CD8-positive, alpha-beta memory T cell (primary cell): ENCODE measurements at places on chromosomes 6 and 20. TPM values are rescaled to one million over a fixed set of nuclear protein-coding genes. Genes with fewer than 3 reads are reported as not detected.

The MACROD2 gene
- not detected for polyA plus RNA-seq

The SLX4IP gene
- 1.5 TPM for polyA plus RNA-seq

The SALL4 gene
- not detected for polyA plus RNA-seq

The MCUR1 gene
- polyA plus RNA-seq = 8.4 TPM

The DLK2 gene
- 1.4 TPM for polyA plus RNA-seq

The FRMD1 gene
- not detected for polyA plus RNA-seq

The MAS1 gene
- not detected for polyA plus RNA-seq

The SMIM28 gene
- not detected for polyA plus RNA-seq

The RAET1E gene
- polyA plus RNA-seq = not detected

The CPNE5 gene
- 0.44 TPM for polyA plus RNA-seq

The HLA-DRB5 gene
- polyA plus RNA-seq = 3.2 TPM

The MYH7B gene
- polyA plus RNA-seq = 0.26 TPM

The SUMO4 gene
- 0.48 TPM for polyA plus RNA-seq

The LGSN gene
- 0.12 TPM for polyA plus RNA-seq

The SFT2D1 gene
- 43.3 TPM for polyA plus RNA-seq

The BMP7 gene
- polyA plus RNA-seq = not detected

The GLP1R gene
- polyA plus RNA-seq = not detected

The FAM184A gene
- polyA plus RNA-seq = 0.85 TPM

The PREX1 gene
- 89.5 TPM for polyA plus RNA-seq

The OR2B2 gene
- not detected for polyA plus RNA-seq

The KAT14 gene
- polyA plus RNA-seq = 17.8 TPM

The PRPH2 gene
- polyA plus RNA-seq = 0.07 TPM
